ENCODE measurements at places on chromosomes 7 and 10. TPM values are rescaled to one million over a fixed set of nuclear protein-coding genes. Genes with fewer than 3 reads are reported as not detected.

- DNase-seq, result peak; percentile 80
Measured at GRCh38 chr7:157010588-157011332, at the start of gene MNX1. MNX1 (minus strand) TSS chr7:157010663; CDS start chr7:157010350, 313 bp downstream.

The SEMA3A gene
- total RNA-seq, result 73.9 TPM

- no peak for DNase-seq
Measured at GRCh38 chr7:134686786-134687185, 40.1 kb downstream of the BPGM start.

DNA sequence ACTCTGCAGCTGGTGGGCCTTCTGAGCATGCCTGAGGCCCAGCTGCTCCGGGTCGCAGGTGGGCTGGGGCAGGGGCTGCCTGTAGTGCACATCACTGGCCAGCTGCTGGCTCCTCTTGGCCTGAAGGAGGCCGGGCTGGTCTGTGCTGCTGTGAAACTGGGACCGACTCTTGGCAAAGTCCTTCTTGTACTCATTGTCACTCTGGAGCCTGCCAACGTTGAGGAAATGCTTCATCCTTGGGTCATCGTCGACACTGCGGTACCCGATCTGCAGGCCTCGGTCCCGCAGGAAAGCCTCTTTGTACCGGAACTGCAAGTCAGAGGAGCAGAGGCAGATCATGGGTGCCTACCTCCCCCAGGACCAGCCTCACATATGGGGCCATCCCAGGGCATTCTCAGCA lies 37.7 kb downstream of the HABP2 start:
- DNase-seq, result no peak

DNA sequence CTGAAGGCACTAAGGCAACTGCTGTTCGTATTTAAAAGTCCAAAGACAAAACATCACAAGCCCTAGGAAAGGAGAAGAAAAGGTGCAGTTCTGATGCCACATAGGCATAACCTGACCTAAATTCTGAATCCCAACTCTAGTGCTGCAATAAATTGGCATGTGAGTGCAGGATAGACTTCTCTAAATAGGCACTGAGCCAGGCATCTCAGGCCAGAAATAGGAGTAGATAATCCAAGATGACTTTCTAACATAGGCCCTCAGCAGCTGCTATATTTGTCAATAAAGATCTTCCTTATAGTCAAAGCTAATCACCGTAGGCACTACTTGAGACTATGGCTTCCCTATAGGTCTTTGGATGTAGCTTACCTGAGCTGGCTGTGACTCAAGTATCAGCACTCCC lies 1163.8 kb downstream of the SORCS1 start:
- DNase-seq, result no peak

DNA sequence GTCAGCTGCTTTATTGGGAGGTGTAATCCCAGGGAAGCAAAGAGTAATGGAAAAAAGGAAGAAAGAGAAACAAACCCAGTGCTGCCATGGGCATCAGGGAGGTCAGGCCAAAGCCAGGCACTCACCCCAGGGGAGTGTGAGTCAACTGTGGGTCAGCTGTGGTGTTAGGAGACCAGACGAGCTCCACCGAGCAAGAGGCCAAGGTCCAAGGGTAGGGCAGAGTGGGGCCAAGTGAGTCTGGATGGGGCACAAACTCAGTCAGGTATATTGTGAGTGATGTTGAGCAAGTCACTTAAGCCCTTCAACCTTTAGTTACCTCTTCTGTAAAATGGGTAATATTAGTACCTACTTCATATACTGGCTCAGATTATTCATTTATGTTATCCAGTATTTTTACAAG lies 30.4 kb upstream of the CDK13 start:
- no peak for DNase-seq

The CALCR gene
- 0.17 TPM for total RNA-seq

DNA sequence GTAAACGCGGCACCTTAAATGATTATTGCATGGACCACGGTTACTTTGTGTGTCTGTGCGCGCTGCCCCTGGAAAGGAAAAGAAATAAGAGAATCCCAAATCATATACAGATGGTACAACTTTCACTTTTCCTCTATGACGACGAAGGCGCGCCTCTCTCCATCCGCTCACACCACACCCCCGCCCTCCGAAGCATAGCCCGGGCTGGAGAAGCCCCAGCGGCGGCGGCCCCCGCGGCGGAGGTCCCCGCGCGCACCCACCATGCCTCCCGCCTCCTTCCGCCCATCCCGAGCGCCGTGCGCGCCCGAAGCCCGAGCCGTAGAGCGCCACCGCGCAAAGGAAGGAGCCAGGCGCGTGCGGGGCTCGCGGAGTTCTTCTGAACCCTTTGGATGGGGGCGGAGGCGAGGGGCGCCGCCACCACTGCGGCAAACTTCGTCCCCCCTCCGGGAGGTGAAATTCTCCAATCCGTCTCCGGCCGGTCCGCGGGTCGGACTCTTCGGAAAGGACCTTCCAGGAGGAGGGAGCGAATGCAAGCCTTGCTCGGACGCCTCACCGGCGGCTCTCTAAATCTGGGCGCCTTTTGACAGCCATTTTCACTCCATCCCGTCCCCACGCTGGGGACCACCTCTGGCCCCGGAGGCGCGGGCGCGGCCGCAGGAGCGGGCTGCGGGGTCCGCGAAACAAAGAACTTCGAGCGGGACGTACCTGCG lies 588 bp downstream of the GLI3 start:
- peak; percentile 29 for DNase-seq

The AHR gene
- total RNA-seq, result 117 TPM

GRCh38 chr7:112006071-112006470 lies 200.1 kb downstream of the DOCK4 start:
- no peak for DNase-seq

- DNase-seq, result no peak
Measured at GRCh38 chr10:73873142-73873837, 1.1 kb downstream of the CAMK2G start.

DNA sequence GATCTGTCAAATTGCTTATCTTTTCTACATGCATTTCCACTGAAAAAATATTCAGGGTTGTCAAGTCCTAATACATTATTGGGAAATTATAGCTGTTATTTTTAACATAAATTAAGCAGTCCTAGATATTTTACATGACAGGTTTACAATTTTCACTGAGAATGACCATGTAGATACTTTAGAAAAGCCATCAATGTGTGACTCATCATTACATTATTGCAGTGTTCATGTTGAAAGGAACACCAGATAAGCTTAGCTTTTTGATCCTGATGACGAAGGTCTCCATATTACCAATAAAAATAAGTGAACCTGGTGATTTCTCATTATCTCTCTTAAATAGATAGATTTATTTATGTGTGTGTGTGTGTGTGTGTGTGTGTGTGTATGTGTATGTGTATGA lies 529.5 kb upstream of the PCDH15 start:
- no peak for DNase-seq

- DNase-seq, result no peak
Measured at GRCh38 chr7:82521906-82522445, 78.4 kb upstream of the CACNA2D1 start.

DNA sequence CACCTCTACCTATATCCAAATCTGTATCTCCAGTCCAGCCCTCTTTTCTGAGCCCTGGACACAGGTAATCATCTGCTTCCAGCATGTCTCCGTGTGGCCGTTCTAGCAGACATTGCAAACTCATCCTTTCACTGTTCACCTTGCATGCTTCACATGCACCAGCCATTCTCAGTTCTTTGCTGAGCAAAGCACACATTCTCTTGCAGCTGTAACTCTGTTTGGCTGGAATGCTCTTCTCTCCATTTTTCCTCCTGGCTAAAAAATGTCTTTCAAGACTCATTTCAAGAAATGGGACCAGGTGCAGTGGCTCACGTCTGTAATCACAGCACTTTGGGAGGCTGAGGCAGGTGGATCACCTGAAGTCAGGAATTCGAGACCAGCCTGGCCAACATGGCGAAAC lies 40.3 kb upstream of the NRF1 start:
- no peak for DNase-seq

DNA sequence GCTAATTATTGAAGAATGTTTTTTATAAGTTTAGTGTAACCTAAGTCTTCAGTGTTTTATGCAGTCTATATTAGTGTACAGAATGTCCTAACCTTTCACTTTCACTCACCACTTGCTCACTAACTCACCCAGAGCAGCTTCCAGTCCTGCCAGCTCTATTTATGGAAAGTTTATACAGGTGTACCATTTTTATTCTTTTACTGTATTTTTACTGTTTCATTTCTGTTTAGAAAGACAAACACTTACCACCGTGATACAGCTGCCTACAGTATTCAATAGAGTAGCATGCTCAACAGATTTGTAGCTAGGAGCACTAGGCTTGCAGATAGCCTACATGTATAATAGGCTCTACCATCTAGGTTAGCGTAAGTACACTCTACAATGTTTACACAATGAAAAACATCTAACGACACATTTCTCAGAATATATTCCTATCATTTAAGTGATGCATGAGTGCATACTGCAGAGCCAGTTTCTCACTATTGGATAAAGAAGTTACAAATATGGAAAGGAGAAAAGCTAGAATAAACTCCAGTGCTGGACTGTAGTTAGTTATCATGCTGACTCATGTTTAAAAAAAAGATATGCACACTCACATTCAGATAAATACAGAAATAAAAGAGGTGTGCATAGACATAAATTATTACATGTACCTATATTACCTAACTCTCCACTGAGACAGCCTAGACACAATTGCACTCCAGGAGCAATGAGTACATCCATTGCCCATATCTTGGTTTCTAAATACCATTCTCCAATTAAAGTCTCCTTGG lies 30.4 kb downstream of the STEAP1B start:
- no peak for DNase-seq

GRCh38 chr7:131231381-131232220 lies 96.1 kb upstream of the MKLN1 start:
- DNase-seq, result peak; percentile 76

- DNase-seq, result no peak
Measured at GRCh38 chr7:44784364-44784763, 12.1 kb upstream of the PPIA start.

GRCh38 chr10:48523212-48523819 lies 81.6 kb downstream of the ARHGAP22 start:
- no peak for DNase-seq

DNA sequence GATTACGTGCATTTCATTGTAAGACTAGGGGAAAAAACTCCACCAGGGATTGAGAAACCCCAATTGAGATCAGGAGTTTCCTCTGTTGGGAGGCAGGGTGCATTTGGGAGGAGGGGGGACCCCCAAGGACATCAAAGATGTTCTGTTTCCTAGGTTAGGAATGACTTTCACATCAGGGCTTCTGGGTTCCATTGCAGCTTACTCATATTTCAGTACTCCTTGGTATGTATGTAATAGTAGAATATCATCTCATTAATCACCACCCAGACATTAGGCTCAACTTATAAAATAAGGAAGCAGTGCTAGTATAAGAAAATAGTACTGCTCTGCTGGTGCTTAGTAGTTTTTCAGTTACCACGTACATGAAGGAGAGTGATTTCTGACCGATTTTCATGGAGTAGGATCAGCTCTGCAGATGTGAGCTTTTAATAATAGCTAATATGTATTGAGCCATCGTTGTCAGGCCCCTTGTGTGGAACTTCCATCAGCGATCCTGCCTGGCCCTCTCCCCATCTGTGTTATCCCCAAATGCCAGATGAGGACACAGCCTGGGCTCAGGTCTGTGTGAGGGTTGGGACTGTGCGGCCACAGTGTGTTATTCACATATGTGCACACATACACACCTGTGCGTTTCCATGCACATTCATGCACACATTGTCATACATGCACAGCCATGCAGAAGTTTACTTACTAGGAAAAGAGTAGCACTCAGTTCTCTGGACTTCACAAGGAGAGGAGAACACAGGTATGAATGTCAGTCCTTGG lies 23.5 kb downstream of the UPP1 start:
- DNase-seq, result no peak

DNA sequence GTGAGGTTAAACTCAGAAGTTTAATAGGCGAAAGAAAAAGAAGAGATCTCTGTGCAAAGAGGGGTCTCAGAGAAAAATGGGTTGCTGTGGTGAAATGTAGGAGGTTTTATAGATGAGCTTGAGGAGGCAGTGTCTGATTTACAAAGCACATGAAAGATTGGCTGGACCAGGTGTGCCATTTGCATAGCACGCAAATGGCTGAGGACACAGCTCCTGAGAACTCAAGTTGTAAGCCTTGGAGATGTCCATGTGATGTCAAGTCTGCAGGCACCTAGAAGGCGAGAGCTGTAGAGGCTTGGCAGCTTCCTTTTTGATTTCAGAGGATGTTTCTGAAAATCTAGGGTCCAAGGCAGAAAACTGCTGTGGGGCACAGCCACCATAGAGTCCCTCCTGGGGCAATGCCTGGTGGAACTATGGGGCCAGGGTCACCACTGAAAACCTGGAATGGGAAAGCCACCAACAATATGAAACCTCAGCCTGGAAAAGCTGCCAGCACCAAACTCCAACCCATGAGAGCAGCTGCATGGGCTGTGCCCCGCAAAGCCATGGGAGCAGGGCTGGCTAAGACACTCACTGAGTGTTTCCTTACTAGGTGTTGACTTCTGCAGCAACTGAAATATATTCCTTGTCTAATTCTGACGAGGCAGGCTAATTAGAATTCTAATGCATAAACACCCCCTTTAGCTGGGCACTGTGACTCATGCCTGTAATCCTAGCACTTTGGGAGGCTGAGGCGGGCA lies 96.9 kb upstream of the TNS3 start:
- no peak for DNase-seq

DNA sequence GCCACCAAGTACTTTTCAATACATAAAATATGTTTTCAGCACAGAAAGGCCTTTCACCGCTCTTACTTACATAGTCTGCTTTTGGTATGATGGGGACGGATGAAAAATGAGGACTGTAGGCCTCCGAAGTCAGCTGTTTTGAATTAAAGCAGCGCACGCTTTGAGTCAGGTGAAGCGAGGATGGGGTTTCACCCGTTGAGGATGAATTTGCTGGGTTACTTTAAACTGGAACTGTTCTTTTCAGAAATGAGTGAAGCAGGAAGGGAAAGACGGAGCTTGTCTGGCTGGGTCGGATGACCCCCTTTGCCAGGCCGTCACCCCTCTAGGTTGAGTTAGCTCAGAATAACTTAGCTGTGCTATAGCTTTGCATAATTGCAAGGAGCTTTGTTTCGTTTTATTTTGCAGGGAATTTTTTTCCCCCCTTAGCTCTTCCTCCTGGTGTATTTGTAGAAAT lies 40.0 kb downstream of the CUX1 start:
- no peak for DNase-seq

The SUN3 gene
- total RNA-seq, result not detected

- peak; percentile 62 for DNase-seq
Measured at GRCh38 chr10:75187961-75188426, 22.6 kb upstream of the VDAC2 start.

GRCh38 chr10:19024611-19025010 lies 24.0 kb upstream of the MALRD1 start:
- no peak for DNase-seq

The POLR2J2 gene
- 3.8 TPM for total RNA-seq

The METTL27 gene
- total RNA-seq, result 4.3 TPM

The CRYGN gene
- 0.07 TPM for total RNA-seq

Data from NCI-H460 (cell line).